Spleen (tissue), 13 donors: ENCODE measurements at places on chromosomes 6 and 20.
A peak's percentile ranks its signal among the peaks of the same experiment; 100 is the strongest.

- DNase-seq, result no peak
These were observed 58.7 kb upstream of the RNF24 start for GRCh38 chr20:4073852-4074741.

DNA sequence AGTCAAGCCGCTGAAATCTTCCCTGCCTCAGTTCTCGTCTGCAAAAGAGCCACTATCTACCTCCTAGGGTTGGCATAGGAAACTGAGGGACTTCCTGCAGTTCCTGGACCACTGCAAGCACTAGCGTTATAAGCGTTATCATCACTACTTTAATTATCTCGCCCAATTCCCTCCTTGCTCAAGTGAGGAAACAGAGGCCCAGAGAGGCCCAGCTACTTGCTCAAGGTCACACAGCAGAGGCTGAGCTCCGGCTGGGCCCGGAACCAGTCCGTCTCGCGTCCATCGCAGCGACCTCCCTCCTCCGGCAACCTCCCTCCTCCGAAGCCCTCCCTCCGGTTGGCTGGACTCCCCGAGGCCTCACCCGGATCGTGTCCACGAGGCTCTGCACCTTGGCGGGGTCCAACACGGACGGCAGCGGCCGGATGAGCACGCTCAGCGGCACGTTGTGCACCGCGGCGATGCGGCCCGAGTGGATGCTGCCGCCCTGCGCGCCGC, 338 bp downstream of the SRXN1 start:
- DNase-seq, result peak; percentile 89

DNA sequence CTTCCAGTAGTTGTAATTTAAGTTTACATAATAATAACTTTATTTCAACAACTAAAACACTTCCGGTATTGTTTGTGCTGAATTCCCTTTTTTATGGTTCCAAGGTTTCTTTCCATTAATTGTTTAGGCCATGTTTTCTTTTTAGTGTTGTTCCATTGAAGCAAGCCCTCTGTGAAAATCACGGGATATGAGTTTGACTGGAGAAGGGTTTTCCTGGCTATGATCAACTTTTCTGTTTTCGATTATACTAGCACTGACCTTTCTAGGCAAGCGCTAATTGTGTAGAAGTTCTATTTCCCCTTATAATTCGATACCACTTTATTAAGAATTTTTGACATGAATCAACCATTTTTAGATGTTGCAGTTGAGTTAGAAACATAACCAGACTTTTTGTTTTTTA, 2.4 kb downstream of the LAMA2 start:
- DNase-seq, result no peak

DNA sequence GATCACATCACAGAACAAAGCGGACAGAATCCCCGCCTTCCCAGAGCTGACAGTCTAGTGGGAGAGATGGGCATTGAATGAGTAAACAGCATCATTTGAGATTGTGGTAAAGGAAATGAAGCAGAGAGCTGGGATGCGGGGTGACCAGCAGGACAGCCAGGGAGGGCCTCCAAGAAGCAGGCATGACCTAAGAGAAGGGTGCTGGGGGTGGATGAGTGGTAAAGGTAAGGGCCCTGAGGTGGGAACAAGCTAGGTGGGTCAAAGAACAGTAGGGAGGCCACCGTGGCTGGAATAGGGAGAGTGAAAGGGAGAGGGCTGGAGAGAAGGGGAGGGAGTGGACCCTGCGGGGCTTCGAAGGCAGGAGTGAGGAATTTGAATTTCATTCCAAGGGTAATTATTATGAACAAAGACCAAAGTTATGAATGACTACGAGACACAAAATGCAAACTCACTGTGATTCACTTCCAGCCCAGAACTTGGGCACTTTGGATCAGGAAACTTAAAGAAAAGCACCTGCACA, 61.4 kb downstream of the CEBPB start:
- no peak for DNase-seq

- no peak for DNase-seq
These were observed 762 bp downstream of the SIRPB1 start for GRCh38 chr20:1618954-1619540.

GRCh38 chr6:114276783-114277182, 66.0 kb downstream of the HS3ST5 start:
- DNase-seq, result no peak

DNA sequence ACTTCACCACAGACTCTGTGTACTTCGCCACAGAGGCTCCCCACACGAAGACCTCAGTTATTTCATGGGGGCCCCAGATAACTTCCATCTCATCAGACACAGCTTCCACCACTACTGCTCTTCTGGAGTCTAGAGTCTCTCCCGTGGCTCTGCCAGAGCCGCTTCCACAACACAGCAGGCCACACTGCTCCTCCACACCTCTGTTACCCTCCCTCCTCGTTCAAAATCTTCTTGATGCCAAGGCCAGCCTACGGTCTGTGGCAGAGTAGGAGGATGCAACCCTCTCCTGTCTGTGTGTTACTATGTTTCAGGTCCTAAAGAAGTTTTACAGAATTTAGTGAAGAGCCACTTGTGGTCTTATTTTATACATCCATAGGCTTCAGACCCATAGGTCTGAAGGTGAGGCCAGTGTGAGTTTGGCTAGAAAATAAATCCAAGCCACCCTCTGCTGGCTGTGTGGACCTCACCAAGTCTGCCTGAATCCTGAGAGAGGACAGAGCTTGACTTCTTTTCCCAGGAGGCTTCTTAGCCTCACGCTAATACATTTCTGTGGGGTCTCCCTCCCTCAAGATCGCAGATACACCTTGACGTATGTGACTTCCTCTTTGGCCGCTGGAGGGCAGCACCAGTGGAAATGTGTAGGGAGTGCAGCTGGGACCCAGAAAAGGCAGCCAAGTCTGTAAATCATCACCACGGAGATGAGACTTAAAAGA, 197.7 kb downstream of the FAXC start:
- no peak for DNase-seq

GRCh38 chr20:51034988-51035656, 12.2 kb upstream of the KCNG1 start:
- peak; percentile 48 for DNase-seq
